Right renal pelvis (tissue), 4 donors: ENCODE measurements at places on chromosomes 1 and 21. TPM values are rescaled to one million over a fixed set of nuclear protein-coding genes. Genes with fewer than 3 reads are reported as not detected.

GRCh38 chr1:33093004-33093403 is 12.1 kb downstream of the AZIN2 start:
- DNase-seq: no peak

DNA sequence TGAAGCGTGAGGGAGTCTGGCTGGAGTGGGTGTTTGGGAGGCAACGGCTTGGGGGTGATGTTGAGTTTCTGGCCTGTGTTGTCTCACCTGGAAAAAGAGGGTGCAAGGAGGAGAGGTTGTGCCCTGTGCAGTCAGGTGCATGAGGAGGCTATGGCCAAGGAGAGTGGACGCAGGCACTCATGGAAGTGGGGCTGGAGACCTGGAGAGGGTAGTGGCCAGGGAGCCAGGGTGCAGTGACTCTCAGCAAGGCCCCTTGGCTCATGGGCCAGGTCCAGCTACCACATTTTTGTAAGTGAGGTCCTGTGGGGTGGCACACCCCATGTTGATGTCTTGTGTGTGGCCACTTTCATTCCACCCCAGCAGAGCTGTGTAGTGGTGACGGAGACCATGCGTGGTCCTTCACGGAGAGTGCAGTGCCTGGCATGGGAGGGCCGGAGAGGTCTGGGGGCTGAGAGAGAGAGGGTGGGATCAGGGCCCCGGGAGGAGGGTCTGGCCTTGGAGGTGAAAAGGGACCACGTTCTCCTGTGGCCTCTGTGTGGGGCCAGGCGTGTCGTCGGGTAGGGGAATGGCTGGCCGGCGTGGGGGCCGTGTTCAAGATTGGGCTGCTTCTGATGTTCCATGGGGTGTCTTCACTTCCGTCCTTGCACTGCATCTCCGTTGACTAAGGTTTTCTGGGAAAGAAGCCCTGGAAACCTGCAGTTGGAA is 6.1 kb downstream of the SNAP47 start:
- no peak for DNase-seq

DNA sequence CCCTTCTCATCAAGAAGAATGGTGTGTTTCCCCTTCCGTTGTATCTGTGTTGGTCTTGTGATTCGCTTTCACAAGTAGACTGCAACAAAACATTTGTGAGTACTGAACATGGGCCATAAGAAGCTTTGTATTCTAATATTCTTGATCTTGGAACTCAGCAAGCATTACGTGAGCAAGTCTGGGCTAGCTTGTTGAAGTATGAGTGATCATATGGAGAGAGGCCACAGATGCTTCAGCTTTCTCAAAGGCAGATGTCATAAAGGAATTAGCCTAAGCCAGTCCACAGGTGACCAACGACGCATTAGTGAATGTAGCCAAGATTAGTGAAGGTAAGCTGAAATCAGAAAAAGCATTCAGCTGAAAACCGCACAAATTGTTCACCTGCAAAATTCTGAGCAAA is 609.6 kb upstream of the NEGR1 start:
- no peak for DNase-seq

DNA sequence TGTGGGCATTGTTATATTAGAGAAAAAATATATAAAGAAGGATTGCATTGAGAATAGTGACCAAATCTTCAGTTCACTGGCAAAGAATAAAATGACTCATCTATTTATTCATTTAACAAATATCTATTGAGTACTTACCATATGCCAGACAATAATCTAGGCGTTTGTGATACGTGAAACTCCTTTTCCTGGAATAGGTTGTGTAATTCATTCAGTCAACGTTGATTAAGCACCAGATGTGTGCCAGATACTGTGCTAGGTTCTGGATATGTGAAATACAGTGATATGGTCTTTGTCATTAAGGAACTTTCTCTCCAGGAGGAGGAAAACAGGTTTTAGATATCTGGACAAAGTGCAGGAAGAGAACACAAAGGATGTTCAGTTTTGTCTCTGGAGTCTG is 344.5 kb downstream of the RWDD3 start:
- no peak for DNase-seq

DNA sequence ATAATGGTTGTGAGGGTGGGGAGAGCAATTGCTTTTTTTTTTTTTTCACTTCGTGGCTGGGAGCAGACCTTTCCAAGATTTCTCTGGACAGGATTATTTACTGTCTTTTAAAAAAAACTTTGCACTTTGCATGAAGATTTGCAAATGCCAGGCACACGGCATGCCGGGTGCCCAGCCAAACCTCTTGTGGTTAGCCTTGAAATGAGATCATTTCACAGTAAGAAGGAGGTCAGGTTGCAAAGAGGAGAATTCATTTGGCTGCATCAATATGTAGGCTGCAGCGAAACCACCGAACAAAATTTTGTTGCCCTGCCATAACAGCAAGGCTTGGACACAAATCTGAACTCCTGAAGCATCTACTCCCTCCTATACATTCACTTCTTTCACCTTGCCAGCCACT is 36.5 kb upstream of the KCND3 start:
- no peak for DNase-seq

DNA sequence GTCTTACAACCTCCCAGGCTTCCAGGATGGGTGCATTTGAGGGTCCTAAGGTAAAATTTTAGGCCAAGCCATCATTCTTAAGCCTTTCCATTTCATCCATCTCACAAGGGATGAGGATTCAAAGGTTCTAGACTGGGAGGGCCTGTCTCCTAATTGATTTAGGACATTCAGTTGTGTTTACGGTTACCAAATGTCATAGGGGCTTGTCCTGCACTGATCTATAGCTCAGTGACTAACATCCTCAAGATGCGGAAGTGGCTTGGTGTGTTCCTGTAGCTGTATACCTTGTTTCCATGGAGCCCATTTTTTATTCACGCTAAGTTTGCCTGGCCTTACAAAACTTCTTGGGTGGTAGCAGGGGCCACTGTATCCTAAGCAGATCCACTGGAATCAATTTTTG is 52.8 kb downstream of the DUSP10 start:
- no peak for DNase-seq

GRCh38 chr1:89465201-89465600 is 59.4 kb upstream of the LRRC8B start:
- DNase-seq: no peak

DNA sequence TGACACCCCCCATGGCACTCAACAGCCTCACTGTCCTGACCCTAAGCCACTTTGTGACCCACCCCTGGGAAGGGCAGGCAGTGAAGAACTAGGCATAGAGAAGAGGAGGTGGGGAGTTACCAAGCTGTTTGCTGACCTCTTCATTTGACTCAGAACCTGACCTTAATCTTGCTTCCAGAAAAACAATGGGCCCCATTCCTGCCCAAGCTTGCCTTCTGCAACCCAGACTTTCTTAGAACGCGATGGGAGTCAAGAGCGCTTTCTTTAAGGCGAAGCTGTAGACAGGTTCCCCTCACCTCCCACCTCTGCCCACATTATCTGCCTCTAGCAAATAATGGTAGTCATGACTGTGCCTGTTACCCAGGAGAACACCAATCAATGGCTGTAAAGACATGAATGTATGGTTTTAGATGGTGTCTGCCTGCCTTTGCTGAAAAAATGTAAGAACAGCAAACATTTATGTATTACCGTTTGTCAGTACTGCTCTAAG is 8.2 kb upstream of the CBR3 start:
- no peak for DNase-seq

GRCh38 chr1:96887501-96887900 is 165.9 kb downstream of the PTBP2 start:
- no peak for DNase-seq

DNA sequence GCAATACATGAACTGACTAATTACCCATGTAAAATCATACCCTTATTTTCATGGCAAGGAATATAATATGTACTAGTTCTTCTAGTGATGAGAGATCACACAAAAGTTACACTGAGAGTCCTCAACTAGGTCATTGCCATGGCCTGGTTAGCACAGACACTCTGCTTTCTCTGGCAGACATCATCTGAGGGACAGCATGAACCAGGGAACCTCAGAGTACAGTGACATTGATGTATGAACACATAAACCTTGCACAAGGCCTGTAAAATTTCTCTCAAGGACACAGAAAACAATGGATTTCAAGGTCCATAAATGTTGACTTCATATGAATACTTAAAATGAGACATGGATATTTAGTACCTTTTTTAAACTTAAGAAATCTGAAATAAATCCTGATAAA is 108.8 kb upstream of the MAGI3 start:
- no peak for DNase-seq

DNA sequence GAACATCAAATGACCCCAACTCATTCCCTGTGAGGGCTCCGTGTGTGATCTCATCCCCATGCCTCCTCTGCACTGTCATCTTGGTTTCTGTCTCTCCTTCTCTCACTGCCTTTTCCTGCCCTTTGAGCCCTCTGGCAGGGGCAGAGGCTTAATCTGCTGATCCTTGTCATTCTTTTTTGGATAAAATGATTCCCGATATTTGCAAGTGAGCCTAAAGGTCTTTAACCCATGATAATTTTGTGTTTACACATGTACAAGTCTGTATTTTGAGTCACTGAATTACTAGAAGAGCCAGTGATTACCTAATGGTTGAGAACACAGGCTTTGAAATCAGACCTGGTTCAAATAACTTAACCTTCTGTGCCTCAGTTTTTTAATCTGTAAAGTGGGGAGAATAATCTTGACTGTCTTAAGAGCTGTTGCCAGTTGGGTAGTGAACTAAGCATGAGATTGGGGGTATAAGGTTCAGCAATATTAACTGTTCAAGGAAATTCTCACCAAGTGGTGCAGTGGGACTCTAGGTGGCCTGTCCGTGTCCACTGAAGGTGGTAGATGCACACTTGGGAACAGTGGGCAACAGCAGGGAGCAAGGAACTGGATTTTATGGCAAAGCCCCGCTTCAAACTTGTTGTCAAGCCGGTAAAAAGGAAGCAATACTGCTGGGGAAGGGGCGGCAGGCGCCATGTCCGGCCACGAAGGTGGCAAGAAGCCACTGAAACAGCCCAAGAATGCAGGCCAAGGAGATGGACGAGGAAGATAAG is 1.6 kb downstream of the ECHDC2 start:
- DNase-seq: no peak

- no peak for DNase-seq
These were observed 41.5 kb upstream of the IL19 start for GRCh38 chr1:206729050-206729449.

DNA sequence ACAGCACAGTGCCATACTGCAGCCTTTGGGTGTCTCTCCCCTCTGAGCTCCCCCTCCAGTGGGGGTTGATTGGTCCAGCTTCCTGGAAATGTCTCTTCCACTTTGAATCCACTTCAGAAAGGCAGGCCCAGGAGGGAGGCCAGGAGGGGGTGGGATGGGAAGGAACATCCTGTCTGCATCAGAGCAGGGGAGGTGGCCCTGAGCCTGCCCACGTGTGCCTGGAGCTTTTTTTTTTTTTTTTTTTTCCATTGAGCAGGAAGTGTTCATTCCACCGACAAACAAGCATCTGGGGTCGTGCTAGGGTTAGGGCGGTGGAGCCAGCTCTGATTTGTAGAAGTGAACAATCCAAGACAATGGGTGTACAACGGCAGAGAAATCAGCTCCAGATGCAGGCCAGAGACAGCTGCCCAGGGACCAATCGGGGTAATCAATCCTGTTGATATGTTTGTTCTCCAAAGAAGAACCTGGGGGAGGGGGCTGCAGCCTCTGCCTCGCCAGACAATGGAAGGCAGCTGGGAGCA is 93.3 kb downstream of the SSBP3 start:
- DNase-seq: no peak

DNA sequence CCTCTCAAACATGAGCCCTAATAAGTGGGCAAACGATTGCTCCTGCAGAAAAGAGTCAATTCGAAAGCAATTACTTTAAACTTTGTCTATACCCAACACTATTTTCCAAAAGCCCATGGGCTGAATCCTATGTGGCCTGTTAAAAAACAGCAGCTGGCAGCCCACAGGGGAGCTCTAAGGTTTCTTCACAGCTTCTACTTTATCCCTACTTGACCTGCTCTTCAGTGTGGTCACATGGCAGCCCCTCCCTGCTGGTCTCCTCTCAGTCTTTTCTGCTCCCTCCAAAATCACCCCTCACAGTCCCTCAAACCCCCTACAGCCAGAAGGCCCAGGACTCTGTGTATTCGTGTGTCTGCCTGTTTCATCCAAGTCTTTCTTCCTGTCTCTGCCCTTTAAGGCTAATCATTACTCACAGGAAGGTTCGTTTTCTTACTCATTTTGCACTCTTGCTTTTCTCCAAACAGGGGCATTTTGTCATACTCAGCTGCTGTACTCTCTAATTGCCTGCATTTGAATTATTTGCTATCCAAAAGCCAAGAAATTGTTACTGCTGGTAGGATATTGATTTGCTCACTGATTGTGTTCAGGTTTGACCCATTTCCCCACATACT is 62.4 kb upstream of the FAM3B start:
- DNase-seq: no peak

GRCh38 chr1:44619261-44619900 is 54.9 kb downstream of the TMEM53 start:
- no peak for DNase-seq

DNA sequence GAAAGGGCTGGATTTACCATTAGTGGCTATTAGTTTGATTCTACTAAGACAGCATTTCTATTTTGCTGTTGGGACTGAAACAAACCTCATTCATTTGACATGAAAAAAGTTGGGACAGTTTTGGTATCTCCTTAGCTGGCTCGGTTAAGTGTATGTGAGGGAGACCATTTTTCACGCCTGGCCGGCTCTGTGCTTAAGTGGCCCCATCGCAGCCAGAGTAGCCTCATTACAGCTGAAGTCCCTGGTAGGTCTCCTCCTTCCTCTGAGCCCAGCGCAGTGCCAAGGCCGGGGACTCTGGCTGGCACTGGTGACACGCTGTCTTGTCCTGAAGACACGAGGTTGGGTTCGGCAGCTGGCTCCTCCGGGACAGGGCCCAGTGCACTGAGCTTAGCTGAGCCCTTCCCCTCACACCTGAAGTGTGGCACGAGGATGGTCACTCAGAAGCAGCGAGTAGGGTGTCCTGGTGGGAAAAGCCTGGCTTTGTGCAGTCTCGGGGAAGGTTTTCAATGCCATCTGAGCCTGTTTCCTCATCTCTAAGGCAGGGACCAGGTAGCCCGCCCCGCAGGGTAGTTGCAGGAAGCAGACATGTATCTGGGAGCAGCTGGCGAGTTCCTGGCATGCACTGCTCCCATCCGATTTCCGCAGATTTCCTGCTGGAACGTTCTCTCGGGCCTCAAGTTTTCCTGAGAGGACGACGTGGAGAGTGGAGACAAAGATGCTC is 196.5 kb downstream of the DYRK1A start:
- DNase-seq: no peak

GRCh38 chr1:58883888-58884482 is 100.1 kb upstream of the JUN start:
- DNase-seq: no peak

DNA sequence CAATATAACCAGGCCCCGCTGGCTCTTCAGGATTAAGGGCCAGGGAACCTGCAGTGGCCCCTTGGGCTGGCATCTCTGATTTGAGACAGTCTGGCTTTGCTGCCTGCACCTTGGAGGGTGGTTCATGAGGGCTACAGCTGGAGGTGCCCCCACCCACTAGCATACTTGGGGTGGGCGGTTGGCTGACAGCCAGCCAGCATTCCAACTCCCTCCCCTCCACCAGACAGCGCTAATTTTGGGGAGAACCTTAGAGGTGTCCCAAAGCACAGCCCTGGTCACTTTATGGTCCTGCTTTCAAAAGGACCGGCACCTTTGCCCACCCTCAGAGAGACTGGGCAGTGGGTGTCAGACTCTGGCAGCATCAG is 180.7 kb upstream of the VAMP3 start:
- no peak for DNase-seq

- DNase-seq: no peak
These were observed 1.5 kb downstream of the FCRL4 start for GRCh38 chr1:157596384-157596783.

The PGBD5 gene
- 5.7 TPM for polyA plus RNA-seq

The CD48 gene
- 1.8 TPM for polyA plus RNA-seq

The IL22RA1 gene
- 3.2 TPM for polyA plus RNA-seq

The GCSAML gene
- polyA plus RNA-seq: 0.89 TPM

The KDF1 gene
- polyA plus RNA-seq: 9.6 TPM

The ERICH3 gene
- 0.53 TPM for polyA plus RNA-seq
